Stimulated activated CD8-positive, alpha-beta memory T cell treated with anti-CD3 and anti-CD28 coated beads, Interleukin-15, amount 100 ng/mL, for 24 hours (primary cell): ENCODE measurements at places on chromosomes 2 and 18.

DNA sequence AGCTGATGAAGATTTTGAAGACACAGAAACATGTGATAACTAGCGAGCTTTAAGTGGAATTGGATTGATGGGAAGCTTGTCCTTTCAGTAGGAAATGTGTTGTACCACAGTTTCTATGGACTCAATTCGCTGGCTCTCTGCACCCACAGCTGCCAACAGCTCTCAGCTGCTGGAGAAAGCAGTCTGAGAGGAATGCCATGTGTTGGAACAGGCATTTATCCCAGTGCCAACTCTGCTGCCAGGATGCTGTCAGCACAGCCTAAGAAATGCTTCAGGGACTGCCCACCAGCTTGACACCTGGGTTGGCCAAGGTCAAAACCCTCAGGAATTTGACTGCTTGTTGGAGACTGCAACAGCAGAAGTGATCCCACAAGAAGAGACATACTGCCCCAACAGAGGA, 193.0 kb upstream of the THSD7B start:
- DNase-seq: no peak

GRCh38 chr2:607709-608108, 69.5 kb downstream of the TMEM18 start:
- DNase-seq: no peak

GRCh38 chr2:39688181-39688580, 22.5 kb downstream of the TMEM178A start:
- DNase-seq: no peak

GRCh38 chr18:11741505-11742145, 52.6 kb downstream of the GNAL start:
- no peak for DNase-seq

DNA sequence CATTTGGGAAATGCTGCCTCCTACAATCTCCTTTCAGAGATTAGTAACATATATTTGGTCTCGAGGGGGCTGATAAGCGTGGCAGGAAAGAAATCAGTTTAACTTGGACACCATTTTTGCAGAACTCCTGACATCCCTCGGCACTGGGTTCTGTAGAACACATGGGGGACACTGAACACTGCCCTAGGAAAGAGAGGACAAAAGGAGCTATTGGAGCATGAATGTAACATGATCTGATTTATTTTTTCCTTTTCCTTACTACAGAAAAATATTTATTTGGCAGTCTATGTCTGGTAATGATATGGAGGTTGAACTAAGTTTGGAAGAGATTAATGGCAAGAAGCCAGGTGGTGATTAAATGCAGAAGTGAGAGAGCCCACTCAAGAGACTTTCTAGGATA, 153.8 kb downstream of the AFF3 start:
- DNase-seq: no peak

DNA sequence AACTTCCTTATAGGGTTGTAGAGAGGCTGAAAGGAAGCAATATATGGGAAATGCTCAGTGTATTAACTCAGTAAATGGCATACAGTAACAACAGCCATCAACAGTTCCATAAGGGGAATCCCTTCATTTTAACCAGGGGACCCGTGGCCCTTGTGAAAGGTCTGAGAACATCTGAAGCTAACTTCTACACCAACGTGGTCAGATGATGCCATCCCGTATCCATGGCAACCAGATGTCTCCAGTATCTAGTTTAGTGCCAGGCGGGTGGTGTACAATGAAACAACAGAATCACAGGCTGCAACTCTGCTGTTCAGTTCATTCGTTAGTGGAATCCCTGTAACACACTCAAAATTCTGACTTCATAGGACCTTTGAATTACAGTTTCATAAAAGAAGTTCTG, 162.3 kb downstream of the TGIF1 start:
- DNase-seq: no peak

DNA sequence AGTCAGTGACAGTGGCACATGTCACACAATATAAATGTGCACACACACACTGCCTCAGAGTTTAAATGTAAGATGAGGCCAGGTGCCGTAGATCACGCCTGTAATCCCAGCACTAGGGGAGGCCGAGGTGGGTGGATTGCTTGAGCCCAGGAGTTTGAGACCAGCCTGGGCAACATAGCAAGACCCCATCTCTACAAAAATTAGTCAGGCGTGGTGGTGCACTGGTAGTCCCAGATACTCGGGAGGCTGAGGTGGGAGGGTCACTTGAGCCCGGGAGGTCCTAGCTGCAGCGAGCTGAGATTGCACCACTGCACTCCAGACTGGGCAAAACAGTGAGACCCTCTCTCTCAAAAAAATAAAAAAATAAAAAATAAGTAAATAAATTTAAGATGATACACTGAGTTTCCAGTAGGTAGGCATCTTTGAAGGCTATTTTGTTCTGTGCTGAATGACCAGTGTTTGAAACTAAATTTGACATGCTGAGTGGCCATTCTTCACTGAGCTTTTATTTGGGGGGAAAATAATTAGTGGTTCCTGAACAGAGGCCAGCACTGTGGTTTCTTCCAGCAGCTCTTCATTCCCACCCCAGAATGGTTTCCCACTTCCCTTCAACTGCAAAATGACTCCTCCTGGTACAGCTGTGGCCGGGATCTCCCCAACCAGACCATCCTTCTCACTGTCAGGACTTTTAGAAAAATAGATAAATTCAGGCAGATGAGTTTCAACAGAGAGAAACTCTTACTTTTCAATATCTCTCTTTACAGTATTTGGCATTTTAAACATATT, 44.9 kb downstream of the PSMG2 start:
- DNase-seq: no peak

- no peak for DNase-seq
These were observed 93.8 kb upstream of the FSIP2 start for GRCh38 chr2:185644828-185645227.

DNA sequence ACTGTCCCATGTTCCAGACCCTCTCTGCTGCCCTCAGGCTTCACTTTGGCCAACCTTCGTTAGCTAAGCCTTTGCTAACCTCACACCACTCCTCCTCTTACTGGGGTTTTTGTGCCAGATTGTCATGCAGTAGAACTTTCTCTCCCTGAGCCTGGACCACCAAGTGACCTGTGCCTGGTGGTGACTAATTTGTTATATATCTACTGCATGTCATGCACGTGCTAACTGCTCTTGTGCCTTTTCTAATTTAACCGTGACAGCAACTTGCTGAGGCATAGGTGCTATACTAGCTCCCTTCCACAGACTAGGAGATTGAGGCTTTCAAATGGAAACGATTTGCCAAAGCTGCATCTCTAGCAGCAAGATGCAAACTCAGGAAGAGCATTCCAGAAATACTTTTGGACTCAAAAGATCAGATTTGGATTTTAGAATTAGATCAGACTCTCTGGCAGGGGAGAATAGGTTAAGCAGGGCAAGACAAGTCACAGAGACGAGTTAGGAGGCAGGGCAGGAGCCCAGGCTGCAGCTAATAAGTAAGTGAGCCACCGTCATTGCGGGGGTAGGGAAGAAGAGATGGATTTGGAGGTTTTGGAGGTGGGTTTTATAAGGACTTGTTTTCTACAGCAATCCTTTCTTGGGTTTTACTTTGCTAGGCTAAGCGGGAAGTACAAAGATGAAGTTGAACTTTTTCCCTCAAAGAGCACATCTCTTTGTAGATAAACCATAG, 1.8 kb downstream of the PPP1R7 start:
- DNase-seq: no peak

- no peak for DNase-seq
These were observed 1.8 kb downstream of the B3GNT7 start for GRCh38 chr2:231397011-231397927.

- no peak for DNase-seq
These were observed 22.2 kb downstream of the TANC1 start for GRCh38 chr2:158990397-158991214.
